ENCODE measurements at places on chromosomes 1 and 21.

GRCh38 chr1:41021526-41022308 lies at the start of gene SLFNL1:
Gene SLFNL1 (minus strand): TSS chr1:41021725. CDS start chr1:41020660, 1,065 bp downstream.
- DNase-seq: no peak

GRCh38 chr1:203473781-203474305 lies 1.8 kb upstream of the PRELP start:
- DNase-seq: no peak

- no peak for DNase-seq
Measured at GRCh38 chr21:14056771-14057191, 154.0 kb downstream of the LIPI start.

GRCh38 chr1:3522112-3522511 lies 67.6 kb downstream of the ARHGEF16 start:
- DNase-seq: no peak

DNA sequence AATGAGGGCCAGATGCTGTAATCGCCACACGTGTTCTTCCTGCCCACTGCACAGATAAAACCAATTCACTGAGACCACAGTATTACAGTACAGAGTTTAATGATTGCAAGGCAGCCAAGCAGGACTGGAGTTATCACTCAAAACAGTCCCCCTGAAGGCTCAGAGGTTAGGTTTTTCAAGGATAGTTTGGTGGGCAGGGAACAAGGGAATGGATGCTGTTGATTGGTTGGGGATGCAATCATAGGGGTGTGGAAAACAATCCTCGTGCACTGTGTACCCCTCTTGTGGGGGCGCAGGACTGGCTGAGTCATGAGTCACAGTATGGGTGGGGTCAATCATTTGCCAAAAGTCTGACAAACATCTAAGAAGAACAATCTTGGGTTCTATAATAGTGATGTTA lies 12.4 kb upstream of the USP1 start:
- DNase-seq: no peak

DNA sequence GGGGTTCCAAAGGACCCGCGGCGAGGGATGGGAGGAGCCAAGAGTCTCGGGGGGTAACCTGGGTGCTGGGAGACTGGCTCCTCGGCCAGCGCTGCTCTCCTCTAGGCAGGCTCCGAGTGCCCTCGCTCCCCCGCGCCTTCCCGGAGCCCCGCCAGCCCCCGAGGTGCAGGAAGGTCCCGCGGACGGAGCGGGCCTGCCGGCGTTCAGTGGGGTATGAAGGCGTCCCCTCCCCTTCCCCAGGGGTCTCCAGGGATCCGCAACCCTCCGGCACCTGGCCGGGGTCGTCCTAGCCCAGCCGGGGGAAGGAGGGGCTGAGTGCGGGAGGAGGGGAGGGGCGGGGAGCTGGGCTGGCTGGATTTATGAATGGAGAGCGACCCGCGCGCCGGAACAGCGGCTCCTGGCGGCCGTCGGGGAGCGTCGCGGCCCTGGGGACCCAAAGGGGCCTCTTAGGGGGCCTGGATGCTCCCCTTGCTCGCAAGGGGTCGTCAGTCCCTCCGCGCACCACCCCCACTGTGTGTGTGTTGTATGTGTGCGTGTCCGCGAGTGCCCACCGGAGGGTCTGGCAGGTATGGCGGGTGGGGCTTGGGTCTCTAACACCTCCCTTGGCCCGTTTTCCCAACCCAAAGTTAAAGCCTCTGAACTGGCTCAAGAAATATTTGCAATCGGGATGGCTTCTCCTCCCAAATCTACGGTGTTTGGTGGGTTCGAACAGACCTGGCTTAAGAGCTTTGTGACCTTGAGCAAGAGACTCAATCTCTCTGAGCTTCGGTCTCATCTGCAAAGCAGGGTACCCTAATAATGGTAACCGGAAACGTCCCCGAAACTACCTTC lies 642 bp downstream of the HCRTR1 start:
- DNase-seq: no peak

DNA sequence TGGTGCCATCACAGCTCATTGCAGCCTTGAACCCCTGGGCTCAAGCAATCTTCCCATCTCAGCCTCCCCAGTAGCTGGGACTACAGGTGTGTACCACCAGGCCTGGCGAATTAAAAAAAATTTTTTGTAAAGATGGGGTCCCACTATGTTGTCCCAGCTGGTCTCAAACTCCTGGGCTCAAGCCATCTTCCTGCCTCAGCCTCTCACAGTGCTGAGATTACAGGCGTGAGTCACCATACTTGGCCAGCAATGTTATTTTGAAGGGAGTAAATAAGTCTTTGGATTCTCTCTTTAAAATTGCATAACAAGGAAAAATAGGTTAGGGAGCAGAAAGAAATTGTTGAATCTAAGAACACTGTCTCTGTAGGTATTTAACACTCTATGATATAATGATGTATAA lies 111.3 kb downstream of the RPS6KC1 start:
- DNase-seq: no peak
